Activated CD4-positive, alpha-beta T cell treated with anti-CD3 and anti-CD28 coated beads for 48 hours (primary cell): ENCODE measurements at places on chromosomes 3 and 15.

DNA sequence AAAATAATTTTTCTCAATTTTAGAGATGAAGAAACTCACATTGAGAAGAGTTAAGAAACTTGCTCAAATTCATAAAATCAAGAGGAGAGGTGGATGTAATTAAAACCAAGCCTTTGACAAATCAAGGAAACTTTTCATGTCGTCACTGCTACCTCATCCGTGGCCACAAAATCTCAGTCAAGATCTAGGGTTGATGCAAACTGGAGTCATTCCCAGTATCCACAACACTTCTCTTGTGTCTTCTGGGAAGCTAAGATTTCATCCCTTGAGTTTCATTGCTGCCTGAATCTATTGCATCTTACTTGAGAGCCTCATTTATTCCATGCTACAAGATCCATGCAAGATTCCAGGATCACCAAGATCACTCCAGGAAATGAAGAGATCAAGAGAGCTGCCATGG is 5.4 kb upstream of the FBN1 start:
- no peak for DNase-seq

GRCh38 chr3:37779289-37780152 is 82.2 kb upstream of the CTDSPL start:
- DNase-seq, result no peak

- DNase-seq, result no peak
Observed at GRCh38 chr3:189308608-189309007, 136.8 kb downstream of the TPRG1 start.

DNA sequence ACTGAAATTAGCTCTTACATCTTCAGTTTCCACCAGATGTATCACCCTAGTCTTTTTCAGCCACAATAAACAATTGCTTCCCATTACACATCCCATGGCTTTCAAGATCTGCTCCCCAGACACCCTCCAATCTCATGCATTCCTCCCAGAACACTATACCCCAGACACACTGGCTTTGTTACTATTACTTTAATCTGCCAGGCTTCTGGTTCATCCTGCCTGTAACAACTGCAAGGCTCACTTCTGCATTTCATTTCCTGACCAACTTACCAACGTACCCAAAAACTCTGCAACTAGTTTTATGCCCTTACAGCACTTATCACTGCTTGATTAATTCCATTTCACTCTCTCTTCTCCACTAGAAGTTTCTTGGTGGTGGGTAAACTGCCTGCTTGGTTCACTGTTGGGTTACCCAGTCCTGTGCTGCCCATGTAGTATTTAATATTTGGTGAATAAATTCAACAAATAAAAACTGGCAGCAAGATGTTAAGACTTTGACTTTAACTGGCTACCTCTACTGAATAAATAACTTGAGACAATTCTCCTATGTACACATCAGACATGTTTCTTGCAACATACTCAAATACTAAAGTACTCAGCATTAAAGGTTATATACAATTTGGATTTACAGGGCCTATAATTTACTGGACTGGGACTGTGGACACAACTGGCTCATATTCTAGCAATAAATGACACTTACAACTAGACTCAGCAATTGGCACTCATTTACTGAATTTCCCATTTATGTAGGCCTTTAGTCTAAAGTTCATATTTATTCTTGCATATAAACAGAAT is 2.7 kb downstream of the RPL22L1 start:
- DNase-seq, result no peak

DNA sequence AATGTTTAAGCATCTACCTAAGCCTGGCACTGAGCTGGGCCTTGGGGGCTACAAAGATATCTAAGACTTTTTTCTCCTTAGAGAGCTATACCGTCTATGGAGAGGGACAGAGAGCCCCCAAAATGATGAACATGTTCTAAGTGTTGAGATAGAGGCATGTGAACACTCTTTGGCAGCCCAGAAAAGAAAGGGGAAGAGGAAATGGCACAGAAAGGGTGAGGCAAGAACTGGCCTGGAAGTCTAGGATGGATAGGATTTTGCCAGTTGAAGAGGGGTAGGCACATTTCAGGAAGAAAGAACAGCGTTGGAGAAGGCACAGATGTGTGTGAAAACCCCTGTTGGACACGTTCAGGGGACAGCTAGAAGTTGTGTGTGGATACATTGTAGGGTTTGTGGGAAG is 276.2 kb upstream of the LRRFIP2 start:
- no peak for DNase-seq

DNA sequence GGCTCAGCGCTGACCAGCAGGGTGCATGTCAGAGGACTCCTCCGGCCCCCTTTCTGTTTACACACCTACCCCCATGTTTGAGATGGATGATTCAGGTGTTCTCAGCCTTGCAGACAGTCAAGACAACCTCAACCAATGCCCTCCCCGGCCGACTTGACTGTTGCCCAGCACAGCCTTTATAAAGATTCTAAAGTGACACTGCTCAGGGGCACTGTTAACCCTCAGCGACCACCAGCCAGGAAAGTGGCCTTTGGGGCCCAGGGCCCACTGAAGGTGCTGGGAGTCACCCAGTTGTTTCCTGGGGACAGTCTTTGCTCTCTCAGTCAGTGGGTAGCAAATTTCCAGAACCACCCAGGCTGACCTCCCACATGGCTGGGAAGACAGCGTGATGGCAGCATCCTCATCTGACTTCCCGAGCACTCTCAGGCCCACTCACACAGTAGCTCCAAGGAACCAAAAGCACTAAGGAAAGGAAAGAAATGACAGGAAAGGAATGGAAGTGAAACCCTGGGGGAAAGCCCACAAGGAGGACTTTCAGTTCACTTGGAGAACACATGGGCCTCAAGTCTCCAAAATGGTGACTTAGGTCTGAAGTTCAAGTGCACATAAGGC is 128.4 kb downstream of the ASB7 start:
- DNase-seq, result no peak

DNA sequence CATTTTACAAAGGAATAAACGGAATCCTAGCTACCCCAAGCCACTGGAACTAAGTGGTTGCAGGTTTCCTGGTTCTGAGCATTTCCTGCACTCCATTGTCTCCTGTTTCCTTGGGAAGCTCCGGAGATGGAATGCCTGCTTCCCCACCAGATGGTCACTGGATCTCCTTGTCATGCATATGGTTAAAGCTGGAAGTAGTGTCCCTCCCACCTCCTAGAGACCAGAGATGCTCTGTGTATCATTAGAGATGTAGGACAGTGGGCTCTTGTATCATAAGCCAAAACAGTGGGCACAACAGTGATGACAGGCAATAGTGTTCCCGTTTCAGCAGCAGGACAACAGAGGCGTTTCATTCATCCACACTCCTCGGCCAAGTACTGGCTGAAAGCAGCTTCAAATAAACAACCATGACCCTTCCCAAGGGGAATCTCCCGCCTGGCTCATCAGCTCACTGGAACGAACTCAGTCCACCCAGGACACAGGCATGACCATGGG is 136.2 kb upstream of the EIF1B start:
- no peak for DNase-seq
